ENCODE measurements at places on chromosomes 1 and 21. TPM values are rescaled to one million over a fixed set of nuclear protein-coding genes. Genes with fewer than 3 reads are reported as not detected.

Gene DDI2
- total RNA-seq: 16.0 TPM

Gene CASQ2
- total RNA-seq: under 0.01 TPM

Gene LIPI
- not detected for total RNA-seq

Gene KIF1B
- total RNA-seq: 255 TPM

Gene HSD11B1
- total RNA-seq: 0.25 TPM

Gene CLEC20A
- total RNA-seq: not detected

Gene TMCC2
- total RNA-seq: 27.5 TPM

Gene REG4
- not detected for total RNA-seq

Gene KRTAP11-1
- total RNA-seq: not detected

Gene TMEM82
- total RNA-seq: not detected

Gene EFNA3
- 10.6 TPM for total RNA-seq

Gene E2F2
- total RNA-seq: 0.74 TPM

Gene TMOD4
- total RNA-seq: not detected

Gene DMRTA2
- total RNA-seq: 3.2 TPM

Gene CFHR4
- total RNA-seq: 0.25 TPM

Gene PTGER3
- 1.2 TPM for total RNA-seq

Gene SAMD11
- 1.2 TPM for total RNA-seq

Gene S100A3
- total RNA-seq: not detected

Gene LRRC39
- 4.4 TPM for total RNA-seq

Gene NOC2L
- total RNA-seq: 36.1 TPM

Gene C1orf56
- 3.0 TPM for total RNA-seq

Gene KRTAP19-1
- total RNA-seq: not detected

Gene NBPF4
- total RNA-seq: not detected

Gene ARHGEF16
- total RNA-seq: 0.25 TPM

Gene ZFP69B
- total RNA-seq: 18.9 TPM

Gene PEX10
- total RNA-seq: 14.0 TPM

Gene KCND3
- total RNA-seq: 13.0 TPM

Gene ABCA4
- 0.25 TPM for total RNA-seq

Gene C1orf94
- total RNA-seq: 0.25 TPM

Gene PRR9
- total RNA-seq: 0.49 TPM

Gene UBL4B
- total RNA-seq: 0.25 TPM

Gene MAST2
- total RNA-seq: 48.9 TPM

Gene F13B
- not detected for total RNA-seq

Gene RASSF5
- 0.98 TPM for total RNA-seq

Gene RGS4
- 2.0 TPM for total RNA-seq

Measured in temporal lobe (tissue), 4 donors.